ENCODE measurements at places on chromosomes 3 and 15. TPM values are rescaled to one million over a fixed set of nuclear protein-coding genes. Genes with fewer than 3 reads are reported as not detected.

DNA sequence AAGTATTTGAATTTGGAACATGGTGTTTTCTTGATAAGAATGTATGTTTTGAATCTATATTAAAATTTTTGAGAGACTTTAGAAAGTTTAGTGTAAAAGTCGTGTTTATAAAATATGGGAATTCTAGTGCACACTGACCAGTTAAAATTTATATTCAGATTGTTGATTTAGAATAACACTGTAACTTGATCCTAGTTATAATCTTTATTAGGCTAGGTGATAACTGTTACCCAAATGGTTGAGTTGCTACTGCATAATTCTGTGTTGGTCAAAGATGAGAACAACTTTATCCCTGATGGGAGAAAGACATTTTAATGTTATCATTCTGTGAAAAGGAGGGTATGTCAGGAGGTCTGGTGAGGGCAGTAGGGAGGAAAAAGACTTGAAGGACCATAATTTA is 249.3 kb downstream of the UBE2E2 start:
- DNase-seq: no peak

- no peak for DNase-seq
Measured at GRCh38 chr15:58519516-58519915, 87.7 kb downstream of the LIPC start.

The CCR9 gene
- not detected for total RNA-seq

GRCh38 chr15:93830221-93831080 is 400.9 kb upstream of the MCTP2 start:
- DNase-seq: no peak

DNA sequence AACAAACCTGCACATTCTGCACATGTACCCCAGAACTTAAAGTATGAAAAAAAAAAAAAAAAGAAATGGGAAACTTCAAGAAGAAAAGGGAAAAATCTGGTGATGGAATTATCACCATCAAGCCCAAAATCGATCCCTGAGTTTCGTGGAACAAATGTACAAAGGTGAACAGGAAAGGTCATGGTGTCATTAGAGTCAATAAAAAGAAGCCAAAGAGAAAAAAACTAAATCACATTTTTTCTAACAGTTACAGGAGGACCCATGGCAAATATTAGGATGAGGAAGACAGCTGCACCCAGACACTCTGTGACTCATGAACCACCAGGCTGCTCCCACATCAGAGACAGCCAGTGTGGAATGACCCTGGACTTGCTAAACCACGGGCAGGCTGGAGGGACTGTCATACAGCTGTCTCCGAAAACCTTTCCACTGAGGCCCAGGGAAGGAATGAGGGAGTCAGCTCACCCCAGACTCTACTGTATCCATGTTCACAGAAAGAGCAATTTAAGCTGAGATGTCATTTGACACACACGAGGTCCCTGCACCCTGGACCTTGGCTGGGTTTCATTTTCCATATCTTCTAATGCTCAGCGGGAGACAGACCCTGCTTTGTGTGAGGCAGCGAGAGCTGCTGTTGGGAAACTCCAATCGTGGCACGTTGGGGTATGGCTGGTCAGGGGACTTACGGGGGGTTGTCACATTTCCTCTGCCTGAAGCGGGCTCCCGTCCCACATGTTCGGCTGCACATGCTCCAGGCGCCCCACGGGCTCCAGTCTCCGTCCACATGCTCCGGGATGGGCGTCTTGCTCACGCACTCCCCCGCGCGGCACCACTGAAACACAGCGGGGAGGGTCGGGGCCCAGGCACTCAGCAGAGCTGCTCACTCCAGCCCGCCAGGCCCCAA is 210.2 kb downstream of the ADAMTS17 start:
- peak; percentile 68 for DNase-seq

GRCh38 chr3:52779011-52779836 is 1.8 kb downstream of the ITIH1 start:
- no peak for DNase-seq

- DNase-seq: no peak
Measured at GRCh38 chr15:62093809-62094208, 27.0 kb downstream of the C2CD4A start.

DNA sequence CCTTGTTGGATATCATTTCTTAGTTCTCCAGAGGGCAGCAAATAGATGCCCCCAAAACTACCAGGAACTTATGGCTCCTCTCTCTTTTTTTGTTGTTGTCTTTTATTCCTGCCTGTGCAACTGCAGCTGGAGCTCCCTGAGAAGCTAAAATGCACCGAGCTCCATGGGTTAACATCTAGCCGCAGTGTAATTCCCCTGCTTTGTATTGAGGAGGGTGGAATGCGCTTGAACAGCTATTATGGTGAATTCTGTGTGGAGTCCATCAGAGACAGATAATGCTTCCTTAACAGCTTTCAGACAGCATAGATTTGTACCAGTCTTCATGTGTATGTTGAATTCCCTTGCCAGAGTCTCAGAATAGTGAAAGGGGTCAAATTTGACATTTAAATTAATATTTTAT is 475.2 kb upstream of the FRG2C start:
- no peak for DNase-seq

DNA sequence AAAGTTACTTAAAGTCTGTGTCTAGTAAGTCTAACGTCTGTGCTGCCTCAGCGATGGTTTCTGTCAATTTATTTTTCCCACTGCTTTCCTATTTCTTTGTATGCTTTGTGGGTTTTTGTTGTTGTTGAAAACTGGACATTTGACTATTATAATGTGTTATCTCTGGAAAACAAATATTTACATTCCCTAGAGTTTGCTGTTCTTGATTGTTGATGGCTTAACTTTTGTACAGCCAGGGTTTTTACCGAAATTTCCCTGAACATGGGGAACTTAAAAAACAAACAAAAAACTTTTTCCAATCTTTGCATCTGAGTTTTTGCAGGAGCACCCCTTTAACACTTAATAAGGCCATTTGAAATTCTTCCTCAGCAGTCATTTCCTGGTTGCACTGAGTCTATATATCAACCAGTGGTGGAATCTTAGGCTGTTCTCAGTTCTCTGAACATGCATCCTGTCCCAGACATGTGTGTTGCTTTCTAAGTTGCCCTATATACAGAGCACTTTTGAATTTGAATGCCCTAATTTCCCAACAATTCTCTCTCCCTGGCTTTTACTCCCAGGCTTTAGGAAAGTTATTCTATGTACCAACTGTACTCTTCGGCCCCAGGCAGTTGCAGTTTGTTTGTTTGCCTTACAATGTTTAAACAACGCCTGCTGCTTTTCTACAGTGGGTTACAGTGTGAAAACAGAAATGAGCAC is 11.8 kb upstream of the PIAS1 start:
- no peak for DNase-seq

GRCh38 chr3:89392991-89393390 is 285.6 kb downstream of the EPHA3 start:
- DNase-seq: no peak

Data from left ventricle myocardium superior (tissue), 1 donor.